ENCODE measurements at places on chromosomes 1 and 21.

DNA sequence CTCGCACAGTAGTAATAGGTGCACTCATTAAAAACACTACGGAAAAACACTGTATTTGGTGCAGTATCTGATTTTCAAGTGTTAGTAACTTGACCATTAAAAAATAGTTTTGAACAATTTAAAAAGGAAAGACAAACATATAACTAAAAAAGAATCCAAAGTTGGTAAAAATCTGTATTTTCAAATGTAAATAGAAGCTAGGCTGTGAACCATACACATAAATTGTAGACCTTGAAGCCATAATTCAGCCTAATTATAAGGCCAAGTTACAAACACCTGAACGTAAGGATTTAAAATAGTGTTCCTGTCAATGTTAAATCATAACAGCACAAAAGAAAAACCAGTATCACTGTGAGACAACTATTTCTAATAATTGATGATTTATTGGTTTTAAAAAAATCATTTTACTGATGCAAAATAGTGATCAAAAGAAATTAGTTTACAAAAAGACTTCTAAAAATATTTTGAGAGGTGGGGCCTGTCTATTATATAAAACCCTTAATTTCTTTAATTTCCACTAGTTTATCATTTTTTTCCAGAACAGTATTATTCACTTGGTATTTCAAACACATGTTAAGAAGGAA is 4.5 kb downstream of the IRF2BP2 start:
- DNase-seq = no peak

DNA sequence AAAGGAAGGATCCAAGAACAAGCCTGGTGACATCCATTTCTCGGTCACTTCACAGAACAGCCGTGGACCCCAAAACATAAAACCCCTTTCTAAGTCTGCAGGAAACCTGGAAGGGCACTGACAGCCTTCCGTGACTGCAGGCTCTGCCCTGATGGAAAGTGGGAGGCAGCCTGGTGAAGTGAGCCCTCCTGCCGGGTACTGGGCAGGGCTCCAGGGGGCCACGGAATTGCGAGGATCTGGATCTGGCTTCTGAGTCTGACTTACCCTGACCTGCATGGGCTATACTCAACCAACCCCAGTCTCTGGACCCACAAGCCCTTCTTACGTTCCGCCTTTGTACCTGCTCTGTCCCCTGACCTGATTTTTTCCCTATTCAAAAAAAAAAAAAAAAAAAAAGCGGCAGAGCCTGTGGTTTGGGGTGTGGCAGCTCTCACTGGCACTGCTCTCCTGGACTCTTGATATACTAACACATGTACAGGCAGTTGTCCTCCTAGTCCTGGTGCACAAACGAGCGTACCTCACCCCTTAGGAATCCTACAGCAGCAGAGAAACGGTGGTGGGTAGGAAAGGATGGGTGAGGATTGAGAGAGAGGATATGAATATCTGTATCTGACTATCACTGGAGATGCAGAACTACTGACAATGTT is 82.9 kb downstream of the BEND5 start:
- no peak for DNase-seq

DNA sequence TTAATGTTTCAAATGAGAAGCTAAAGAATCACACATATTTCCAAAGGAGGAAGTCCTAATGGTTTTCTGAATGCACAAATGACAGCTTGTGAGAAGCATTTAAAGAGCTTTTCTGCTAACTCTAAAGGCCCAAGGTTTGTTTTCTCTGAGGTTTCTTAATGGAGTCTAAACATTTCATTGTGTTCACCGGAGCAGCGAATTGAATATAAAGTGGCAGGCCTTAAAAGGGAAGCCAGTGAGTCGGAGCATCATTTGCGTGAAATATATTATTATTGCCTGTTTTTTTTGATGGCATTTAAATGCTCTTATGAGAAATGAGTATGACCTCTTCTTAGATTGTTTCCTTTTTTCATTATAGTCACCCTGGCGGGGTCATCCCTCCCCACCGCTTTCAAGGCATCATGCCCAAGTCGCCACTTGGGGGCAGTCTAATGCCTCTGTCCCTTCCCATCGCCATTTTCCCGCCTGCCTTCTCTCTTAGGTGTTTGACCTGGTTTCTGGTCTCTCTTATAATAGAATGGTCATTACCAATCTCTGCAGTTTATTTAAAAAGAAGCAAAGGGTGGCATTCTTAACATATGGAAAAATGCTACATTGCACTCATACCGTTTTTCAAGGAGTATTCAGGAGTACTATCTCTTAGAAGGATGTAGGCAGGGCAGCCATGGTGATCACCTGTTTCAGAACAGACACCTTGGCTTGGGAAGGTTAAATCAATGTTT is 25.3 kb upstream of the OVAAL start:
- peak; percentile 24 for DNase-seq

DNA sequence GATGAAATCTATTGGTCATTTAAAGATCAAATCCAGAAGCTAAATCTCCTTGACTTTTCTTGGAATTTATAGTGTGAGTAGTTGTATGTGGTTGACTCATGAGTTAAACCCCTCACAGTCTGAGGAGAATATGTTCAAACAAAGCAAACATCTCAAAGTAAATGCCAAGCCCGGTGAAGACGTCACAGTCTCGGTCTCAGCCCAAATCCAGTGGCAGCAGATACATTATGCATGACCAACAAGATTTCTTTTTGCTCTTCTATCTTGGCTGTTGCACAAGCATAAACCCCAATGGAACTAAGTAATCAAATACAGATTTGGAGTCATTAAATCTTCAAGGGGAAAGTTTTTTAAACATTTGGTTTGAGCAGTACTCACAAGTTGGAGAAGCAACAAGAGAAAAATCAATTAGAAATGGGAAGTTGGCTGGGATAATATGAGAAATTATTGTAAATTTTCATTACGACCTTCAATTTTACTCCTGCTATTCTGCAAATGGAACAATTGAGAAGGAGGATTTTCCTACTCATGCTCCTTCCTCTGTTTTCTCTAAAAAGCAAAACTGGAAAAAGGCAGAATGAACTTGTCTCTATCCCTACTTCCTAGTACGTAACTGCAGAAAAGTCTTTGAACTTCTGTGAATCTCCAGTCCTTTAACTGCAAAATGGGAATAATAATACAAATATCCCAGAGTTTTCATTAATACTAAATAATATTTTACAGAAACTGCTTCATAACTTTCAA is 575.8 kb downstream of the NUF2 start:
- DNase-seq = no peak

GRCh38 chr21:16402752-16403151 is 673.0 kb downstream of the USP25 start:
- no peak for DNase-seq

- no peak for DNase-seq
Measured at GRCh38 chr1:167879508-167879907, 34.4 kb downstream of the ADCY10 start.

- no peak for DNase-seq
Measured at GRCh38 chr1:209882286-209882685, 54.5 kb downstream of the UTP25 start.
